Uterus (tissue), 4 donors: ENCODE measurements at places on chromosomes 11 and 22.

- no peak for DNase-seq
These were observed 59.6 kb downstream of the MTNR1B start for GRCh38 chr11:93028960-93029522.

GRCh38 chr11:65789230-65790103 is 2.6 kb downstream of the OVOL1 start:
- DNase-seq = no peak

- no peak for DNase-seq
These were observed 6.7 kb downstream of the SLC37A2 start for GRCh38 chr11:125069796-125070195.

DNA sequence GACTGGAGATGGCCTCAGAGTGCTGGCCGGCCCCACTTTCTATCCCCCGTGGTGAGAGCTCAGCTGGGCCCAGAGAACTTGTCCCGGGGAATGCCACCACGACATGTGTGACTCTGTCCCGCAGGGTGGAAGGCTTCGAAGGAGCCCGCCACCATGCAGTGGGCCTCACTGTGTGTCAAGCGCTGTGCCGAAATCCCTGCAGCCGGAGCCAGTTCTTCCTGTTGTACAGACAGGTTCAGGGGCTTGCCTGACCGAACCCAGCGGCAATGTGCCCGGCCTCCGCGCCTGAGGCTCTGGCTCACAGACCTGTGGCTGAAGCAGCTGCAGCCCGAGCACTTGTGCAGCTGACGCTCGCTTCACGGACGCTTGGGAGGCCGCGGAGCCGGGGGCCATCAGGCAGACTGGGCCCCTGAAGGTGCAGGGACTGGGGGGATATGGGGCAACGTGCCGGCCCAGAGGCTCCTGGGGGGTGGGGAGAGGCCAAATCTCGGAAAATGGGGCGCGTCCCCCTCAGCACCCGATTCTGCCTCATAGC is 650 bp downstream of the PPM1F start:
- DNase-seq = no peak

GRCh38 chr11:125350206-125351032 is 145.6 kb downstream of the FEZ1 start:
- no peak for DNase-seq

- DNase-seq = no peak
These were observed 111.4 kb upstream of the GRK3 start for GRCh38 chr22:25453058-25453457.

DNA sequence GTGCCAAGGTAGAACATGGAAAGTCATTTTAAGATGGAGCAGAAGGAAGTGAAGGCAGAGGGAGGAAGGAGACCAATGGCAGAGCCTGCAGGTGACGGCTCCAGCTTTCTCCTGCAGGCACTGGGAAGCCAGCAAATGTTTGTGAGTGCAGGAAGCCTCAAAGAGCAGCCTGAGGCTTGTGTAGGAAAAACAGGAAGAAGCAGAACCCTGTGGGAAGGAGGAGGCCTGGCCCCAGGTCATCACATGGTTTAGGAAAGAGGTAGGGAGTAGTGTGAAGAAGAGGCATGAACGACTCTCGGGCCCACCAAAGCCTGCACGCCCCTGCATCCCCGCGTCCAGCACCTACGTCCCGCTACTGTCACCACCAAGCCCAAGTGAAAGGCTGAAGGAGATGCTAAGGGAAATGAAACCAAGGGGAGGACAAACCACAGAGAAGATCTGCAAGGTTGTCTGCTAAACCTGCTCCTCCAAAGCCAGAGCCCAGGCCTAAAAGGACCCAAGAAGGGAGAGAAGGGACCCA is 151.5 kb downstream of the CHST1 start:
- no peak for DNase-seq

DNA sequence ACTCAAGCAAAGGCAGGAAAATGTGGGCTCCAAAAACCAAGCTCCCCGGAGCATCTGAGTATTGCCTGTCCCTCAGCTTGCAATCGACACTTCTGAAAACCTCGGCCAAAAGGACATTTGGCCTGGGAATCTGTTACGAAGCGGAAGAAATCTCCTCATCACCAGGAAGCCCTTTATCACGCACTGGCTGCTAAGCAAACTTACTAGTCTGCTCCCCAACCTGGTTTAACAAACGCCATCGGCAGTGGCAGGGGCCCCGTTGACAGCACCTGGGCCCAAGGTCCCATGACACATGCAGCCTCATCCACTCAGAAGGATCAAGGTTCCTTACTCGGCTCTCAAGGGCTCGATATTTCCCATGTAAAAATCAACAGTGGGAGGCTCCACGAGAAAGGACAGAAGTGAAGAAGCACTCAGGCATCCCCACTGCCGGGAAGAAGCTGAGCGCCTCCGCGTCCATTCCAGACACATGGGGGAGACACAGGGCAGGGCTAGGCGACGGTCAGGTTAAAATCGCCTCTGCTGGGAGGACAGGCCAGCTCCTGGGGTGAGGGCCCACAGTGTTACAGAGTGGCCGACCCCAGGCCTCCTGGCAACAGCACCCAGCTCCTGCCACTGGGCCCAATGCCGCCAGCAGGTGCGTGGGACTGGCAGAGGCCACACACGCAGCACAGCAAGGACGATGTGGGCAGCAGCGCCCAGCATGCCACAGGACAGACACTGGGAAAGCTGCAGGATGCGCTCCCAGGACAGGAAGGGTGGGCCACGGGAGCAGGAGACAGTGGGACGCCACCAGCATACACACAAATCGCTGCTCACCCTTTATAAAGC is 27.1 kb downstream of the BRD1 start:
- DNase-seq = no peak

- DNase-seq = no peak
These were observed 25.8 kb upstream of the WNT11 start for GRCh38 chr11:76232026-76232665.

DNA sequence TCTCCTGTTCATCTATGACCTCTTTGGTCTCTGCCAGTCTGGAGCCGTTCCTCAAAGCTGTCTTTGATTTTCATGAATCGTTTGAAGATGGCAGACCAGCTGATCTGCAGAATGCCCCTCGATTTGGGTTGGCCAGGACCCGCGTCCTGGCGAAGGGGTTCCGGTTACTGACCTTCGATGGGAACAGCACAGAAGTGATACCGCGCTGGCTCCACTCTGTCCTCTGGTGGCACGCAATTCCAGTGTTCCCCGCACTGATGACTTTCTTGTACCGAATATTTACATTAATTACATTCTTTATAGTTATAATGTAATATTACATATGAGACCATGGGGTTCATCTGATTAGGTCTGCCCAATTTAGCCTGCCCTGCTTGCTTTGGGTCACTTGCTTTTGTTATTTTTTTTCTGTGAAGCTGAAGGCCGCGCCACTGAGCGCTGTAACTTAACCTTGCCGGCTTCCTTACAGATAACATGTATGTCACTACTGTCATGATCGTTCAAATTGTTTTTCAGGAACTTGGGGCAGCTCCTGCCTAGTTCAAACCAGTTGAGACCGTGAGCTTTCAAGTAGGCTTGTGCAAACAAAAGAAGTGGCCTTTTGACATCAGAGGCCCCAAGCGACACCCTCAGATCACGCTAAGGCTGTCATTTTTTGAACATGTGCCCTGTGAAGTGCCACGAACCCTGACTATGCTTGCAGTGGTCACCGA is 4.1 kb upstream of the USP18 start:
- DNase-seq = peak; percentile 2

GRCh38 chr11:36564376-36565030 is 3.3 kb upstream of the RAG1 start:
- DNase-seq = peak; percentile 31

GRCh38 chr11:64007629-64008282 is 21.5 kb downstream of the OTUB1 start:
- peak; percentile 70 for DNase-seq

DNA sequence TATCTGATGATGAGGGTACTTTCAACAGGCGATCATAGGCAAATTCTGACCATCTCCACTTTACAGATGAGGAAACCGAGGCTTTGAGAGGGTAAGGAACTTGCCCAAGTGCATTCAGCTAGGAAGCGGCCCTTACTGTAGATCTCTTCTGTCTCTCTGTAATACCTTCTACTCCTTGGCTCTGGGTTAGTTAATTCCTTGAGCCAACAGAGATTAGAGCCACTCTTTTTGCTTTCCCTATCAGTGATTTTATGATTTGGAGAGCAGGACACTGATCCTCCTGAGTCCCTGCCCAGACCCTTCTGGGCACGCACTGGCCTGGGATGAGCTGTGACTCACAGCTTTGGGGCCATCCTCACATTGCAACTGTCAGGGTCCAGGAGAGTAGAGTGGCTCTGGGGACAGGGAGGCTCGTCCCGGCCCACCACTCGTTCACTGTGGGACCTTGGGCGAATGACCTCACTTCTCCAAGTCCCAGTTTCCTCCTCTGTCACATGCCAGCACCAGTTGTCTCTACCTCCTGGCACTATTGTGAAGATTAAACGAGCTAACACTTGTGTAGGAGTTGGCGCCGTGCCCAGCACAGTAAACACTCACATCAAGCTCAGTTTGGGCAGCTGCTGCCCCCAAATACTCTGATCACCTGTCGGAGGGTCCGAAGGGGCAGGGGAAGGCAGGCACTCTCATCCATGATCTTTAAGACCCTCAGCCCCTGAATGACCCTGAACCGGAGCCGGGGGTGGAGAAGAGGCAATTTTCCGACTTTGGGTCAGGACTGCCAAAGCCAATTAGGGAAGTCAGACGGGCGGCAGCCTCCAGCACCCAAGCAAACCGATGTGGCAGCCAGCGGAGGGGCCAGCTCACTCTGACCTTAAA is 235.0 kb downstream of the MIAT start:
- no peak for DNase-seq

DNA sequence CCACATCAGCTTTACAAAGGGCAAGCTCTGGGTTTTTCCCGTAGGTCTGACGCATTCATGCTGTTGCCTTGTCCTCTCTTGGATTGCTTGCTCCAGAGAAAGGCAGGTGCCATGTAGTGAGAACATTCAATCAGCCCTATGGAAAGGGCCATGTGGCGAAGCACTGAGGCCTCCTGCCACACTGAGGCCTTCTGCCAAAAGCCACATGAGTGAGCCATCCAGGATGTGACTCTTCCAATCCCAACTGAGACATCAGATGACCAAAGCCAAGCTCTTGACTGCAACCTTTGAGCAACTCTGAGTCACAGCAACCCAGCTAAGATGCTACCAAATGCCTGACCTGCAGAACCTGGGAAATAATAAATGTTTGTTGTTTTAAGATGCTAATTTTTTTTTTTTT is 9.0 kb upstream of the PANX3 start:
- no peak for DNase-seq

- no peak for DNase-seq
These were observed 67.7 kb downstream of the CECR2 start for GRCh38 chr22:17436981-17437412.

DNA sequence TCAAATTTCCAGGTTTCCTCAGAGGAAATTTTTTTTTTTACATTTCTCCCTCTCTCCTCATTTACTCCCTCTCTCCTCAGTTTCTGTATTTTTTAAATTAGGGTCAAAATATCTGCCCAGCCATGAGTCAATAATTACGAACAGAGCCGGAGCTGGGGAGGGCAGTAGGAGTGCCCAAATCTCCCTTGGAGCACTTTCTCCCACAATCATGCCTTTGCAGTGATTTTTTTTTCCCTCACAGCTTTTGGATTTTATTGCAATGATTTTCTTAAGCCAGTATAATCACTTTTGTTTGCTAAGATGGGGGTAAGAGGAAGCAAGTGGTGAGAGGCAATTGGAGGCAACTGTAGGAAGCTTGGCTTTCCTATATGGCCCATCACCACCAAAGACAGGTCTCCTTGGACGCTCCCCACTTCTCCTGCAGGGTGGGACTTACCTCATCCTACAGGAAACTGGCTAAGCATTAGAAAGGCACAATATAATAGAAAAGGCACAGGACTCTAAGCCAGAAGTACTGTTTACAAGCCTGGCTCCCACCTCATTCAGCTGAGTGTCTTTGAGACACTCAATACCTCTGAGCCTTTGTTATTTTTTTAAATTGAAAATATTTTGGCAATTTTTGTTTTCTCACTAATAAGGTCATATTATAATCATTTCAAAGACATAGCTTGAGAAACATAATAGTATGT is 192.6 kb upstream of the PITPNB start:
- DNase-seq = no peak

GRCh38 chr22:46813816-46814597 is 51.6 kb downstream of the TBC1D22A start:
- DNase-seq = no peak

DNA sequence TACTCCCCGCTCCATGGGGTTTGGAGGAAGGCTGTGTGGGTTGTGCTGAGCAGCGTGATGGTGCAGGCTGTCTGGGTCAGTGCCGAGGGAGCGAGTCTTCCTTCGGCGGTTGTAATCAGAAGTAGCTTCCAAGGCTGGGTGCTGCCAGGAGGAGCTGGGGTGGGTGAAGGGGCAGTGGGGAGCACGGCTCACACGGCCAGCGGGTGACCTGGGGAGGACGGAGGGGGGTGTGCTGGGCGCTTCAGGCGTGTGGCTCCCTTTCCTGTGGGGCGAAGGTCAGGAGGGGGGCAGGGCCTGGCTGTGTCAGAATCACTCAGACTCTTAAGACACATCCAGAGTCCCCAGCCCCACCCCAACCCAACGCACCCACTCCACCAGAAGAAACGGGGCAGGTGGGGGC is 60.2 kb downstream of the LRP5 start:
- no peak for DNase-seq

DNA sequence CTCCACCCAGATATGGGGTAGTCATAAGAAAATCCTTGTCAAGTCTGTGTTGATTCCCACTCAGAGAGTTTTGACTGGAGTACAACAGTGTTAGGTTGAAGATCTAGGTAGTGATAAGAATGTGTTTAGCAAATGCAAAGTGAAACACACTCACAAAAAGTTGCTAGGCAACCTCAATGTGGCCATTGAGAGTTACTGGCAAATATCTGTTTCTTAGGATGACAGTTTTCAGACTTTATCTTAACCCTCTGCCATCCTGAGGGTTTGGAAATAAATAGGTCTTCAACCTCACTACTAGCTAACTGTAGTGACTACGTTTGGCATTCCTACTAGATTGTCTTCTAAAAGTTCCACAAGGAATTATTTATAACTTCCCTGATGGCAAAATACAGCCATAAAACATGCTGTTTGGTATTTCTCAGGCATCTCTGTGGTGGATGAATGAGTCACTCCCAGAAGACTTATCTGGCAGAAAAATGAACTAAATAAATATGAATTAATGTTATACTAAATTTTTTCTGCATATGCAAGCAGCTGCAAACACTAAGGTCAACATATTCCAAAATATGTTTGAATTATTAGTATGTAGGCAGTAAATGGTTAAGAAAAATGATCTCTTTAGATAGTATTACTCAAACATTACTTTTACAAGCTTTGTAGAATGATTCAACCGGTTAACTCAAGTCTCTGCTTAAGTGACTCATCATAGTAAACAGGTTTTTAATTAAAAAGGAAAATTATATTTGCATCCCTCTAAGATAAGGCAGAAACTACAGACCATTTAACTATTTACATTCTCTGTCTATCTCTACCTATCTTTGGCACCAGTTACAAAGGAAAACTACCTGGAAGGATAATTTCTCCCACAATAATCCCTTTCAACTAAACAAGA is 17.1 kb upstream of the SYTL2 start:
- no peak for DNase-seq

DNA sequence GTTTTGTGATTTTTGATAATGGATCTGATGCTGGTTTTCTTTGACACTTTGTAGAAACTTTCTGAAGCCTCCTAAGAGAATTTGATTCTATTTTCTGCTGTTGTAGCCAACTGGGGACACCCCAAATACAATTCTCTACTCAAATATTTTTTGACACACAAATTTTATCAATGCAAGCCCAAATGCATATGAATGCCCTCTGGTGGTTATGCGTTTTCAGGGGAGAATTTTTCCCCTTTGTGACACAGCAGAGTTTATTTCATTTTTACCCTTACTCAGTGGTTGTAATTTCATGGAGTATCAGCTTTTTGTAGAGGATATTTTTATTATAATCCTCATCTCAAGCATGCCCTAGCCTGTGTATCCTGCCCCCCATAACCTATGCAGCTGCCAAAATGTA is 44.7 kb upstream of the MTMR2 start:
- no peak for DNase-seq
